ENCODE measurements at places on chromosomes 4 and X.

DNA sequence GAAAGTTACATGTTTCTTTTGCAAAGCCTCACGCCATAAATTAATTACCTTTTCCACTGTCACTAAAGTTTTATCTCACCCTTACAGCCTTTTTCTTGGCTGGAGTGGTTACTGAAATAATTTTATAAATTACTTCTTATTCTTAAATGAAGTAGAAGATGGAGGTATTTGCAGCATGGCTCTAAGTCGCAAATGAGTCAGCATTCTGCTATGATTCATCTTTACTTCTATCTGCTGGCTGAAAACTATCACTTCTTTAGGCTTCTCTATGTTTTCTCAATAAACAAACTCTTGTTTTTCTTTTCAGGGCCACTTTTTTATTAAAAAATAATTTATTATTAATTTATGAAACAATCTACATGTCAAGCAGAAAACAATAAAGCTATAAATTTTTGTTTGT is 210.2 kb upstream of the GYPA start:
- no peak for DNase-seq

DNA sequence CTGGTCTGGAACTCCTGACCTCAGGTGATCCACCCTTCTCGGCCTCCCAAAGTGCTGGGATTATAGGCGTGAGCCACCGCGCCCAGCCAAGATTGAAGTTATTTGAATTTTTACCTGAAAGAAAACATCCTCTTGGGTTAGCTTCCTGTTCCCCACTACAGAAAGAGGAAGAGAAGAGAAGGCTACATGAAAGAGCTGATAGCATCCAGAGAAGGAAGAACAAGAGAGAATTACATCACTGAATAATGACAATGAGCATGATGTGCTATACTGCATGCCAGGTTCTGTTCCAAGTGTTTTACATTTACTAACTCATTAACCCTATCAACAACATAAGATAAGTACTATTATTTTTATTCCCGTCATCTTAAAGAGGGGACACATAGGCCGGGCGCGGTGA is 11.5 kb upstream of the TBC1D1 start:
- peak; percentile 50 for DNase-seq

GRCh38 chr4:29708473-29708872 is 1011.7 kb upstream of the PCDH7 start:
- no peak for DNase-seq

GRCh38 chr4:119980456-119980855 is 86.2 kb downstream of the MAD2L1 start:
- DNase-seq = no peak

DNA sequence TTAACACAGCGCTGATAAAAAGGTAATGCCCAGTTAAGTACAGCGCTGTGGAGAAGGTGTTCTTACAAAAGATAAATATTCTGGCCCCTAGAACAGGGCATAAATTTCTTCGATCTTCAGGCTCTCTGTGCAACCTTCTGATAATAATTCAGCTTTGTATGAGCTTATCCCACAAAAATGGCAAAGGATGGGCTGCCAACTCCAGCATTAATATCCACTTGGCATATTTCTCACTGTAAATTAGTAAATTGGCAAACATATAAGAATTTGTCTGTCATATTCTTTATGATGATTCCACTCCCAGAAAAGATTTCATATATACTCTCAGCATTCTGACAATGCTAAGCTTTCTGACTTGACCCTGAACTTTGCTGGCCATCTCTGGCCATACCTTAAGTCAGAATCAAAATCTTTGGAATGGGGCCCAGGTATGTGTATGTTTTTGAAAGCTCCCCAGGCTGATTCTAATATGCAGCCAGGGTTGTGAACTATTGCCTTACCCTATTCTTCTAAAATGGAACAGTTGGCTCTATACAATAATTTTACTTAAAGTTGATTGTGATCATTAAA is 134.8 kb downstream of the FRYL start:
- no peak for DNase-seq

- DNase-seq = no peak
These were observed 51.4 kb downstream of the NPY5R start for GRCh38 chr4:163395055-163395454.

- no peak for DNase-seq
These were observed 21.1 kb upstream of the HNRNPD start for GRCh38 chr4:82394896-82395295.

- no peak for DNase-seq
These were observed 19.7 kb upstream of the SCRG1 start for GRCh38 chr4:173418639-173419038.
